ENCODE measurements at places on chromosomes 5 and 9.
A peak's percentile ranks its signal among the peaks of the same experiment; 100 is the strongest.

- H3K27me3 ChIP-seq, result no peaks in the 10 kb centered on the region
- H3K4me1 ChIP-seq, result peaks cover 31% of the 10 kb centered on the region
- DNase-seq, result no peak
- no peaks in the 10 kb centered on the region for H3K36me3 ChIP-seq
- H3K4me3 ChIP-seq, result no peak overlapping the region
Observed at GRCh38 chr5:76371960-76372322, 31.1 kb upstream of the IQGAP2 start.

- H3K36me3 ChIP-seq, result peaks cover 33% of the 10 kb centered on the region
- peak overlapping the region; percentile 35 for H3K27ac ChIP-seq
- no peak for DNase-seq
- H3K4me1 ChIP-seq, result peaks cover 1% of the 10 kb centered on the region
Observed at GRCh38 chr9:32502464-32502863, 23.5 kb downstream of the RIGI start.

DNA sequence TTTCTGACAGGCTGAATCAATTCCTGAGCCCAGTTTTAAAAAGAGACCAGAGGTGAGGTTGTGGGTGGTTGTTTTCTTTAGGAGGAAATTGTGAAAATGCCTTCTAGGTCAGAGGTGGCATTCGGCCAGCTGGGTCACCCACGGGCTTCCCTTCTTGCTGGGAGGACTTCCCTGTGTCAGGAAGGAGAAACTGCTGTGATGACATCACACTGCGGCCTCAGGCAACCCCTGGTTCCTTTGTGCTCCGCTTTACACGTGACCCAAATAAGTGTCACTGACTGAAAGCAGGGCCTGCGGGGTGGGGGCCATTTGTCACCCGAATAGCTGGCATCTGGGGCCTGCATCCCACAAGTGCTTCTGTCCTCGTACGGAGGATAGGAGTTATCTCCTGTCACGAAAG, 39.7 kb downstream of the FABP6 start:
- no peak for DNase-seq
- H3K36me3 ChIP-seq, result no peaks in the 10 kb centered on the region
- H3K4me1 ChIP-seq, result peaks cover 5% of the 10 kb centered on the region
- H3K27me3 ChIP-seq, result peaks cover 3% of the 10 kb centered on the region
- no peak overlapping the region for H3K4me3 ChIP-seq

DNA sequence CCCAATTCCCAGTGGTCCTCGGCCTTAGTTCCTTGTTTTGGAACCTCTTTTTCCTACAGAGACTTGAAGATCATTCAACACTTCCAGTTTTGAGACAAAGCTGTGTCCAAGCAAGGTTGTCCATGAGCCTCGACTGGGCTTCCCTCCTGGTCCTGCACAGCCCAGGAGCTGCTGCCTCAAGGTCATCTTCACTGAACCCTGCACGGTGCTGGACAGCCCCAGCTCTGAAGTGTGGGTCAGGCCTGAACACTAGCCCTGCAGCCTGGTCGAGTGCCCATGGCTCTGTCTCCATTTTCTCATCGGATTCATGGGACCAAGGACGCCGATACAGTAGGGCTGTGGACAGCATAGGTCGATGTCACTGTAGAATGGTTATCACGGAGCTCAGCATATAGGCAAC, 68.0 kb upstream of the NFIL3 start:
- no peaks in the 10 kb centered on the region for H3K36me3 ChIP-seq
- no peak overlapping the region for H3K4me3 ChIP-seq
- DNase-seq, result no peak
- peaks cover 3% of the 10 kb centered on the region for H3K4me1 ChIP-seq
- H3K27me3 ChIP-seq, result peaks cover 42% of the 10 kb centered on the region

- DNase-seq, result no peak
- no peaks in the 10 kb centered on the region for H3K4me1 ChIP-seq
- no peak overlapping the region for H3K4me3 ChIP-seq
- no peaks in the 10 kb centered on the region for H3K36me3 ChIP-seq
- H3K27ac ChIP-seq, result no peak overlapping the region
- H3K27me3 ChIP-seq, result no peaks in the 10 kb centered on the region
Observed at GRCh38 chr9:118170032-118170955, 466.1 kb downstream of the TLR4 start.

- H3K36me3 ChIP-seq, result no peaks in the 10 kb centered on the region
- no peak overlapping the region for H3K27ac ChIP-seq
- no peaks in the 10 kb centered on the region for H3K27me3 ChIP-seq
- DNase-seq, result no peak
- no peaks in the 10 kb centered on the region for H3K4me1 ChIP-seq
Observed at GRCh38 chr5:21615195-21615765, 1237.9 kb downstream of the CDH12 start.

GRCh38 chr9:36748322-36748899, 175.7 kb downstream of the MELK start:
- no peak overlapping the region for H3K4me3 ChIP-seq
- H3K27ac ChIP-seq, result no peak overlapping the region
- peaks cover 57% of the 10 kb centered on the region for H3K27me3 ChIP-seq
- peak; percentile 36 for DNase-seq
- no peaks in the 10 kb centered on the region for H3K4me1 ChIP-seq
- H3K36me3 ChIP-seq, result no peaks in the 10 kb centered on the region

GRCh38 chr9:136055715-136056545, 39.2 kb downstream of the NACC2 start:
- peaks cover 20% of the 10 kb centered on the region for H3K4me1 ChIP-seq
- H3K27ac ChIP-seq, result no peak overlapping the region
- no peak overlapping the region for H3K4me3 ChIP-seq
- peak; percentile 24 for DNase-seq
- no peaks in the 10 kb centered on the region for H3K36me3 ChIP-seq

GRCh38 chr5:159768243-159768642, 148.0 kb upstream of the ADRA1B start:
- no peak overlapping the region for H3K27ac ChIP-seq
- no peak for DNase-seq
- H3K4me3 ChIP-seq, result no peak overlapping the region
- peaks cover 21% of the 10 kb centered on the region for H3K27me3 ChIP-seq
- H3K36me3 ChIP-seq, result no peaks in the 10 kb centered on the region

DNA sequence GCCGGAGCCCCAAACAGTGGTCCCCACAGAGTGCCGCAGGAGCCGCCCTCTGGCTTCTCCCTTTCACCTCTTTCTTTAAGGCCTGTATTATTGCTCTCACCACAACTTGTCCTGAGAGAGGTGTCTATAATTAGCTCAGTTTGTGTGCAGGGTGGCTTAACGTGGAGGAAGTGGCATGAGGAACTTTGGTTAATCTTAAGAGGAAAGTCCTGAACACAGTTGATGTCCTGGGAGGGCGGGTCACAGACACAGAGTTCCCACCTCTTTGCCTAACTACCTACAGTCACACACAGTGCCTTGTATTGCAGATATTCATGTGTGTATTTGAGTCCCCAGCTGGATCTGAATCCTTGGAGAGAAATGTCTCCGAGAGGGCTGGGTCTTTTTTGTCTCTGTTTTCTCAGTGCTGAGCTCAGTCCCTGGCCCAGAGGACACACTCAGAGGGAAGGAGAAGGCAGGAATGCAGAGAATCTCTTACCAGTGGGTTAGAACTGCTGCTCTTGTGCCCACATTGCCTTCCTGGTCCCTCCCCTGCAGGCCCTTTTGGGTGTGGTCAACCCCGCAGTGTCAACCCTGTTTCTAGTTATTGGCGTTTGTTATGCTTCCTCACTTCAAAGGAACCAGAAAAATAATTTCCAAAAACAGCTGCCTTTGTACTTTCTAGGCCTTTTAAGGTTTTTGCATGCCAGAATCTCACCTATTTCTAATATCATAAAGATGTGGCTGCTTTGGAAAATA, 392.5 kb downstream of the KDM4C start:
- no peak overlapping the region for H3K4me3 ChIP-seq
- no peaks in the 10 kb centered on the region for H3K27me3 ChIP-seq
- peaks cover 57% of the 10 kb centered on the region for H3K36me3 ChIP-seq
- no peak for DNase-seq
- peak overlapping the region; percentile 67 for H3K27ac ChIP-seq

DNA sequence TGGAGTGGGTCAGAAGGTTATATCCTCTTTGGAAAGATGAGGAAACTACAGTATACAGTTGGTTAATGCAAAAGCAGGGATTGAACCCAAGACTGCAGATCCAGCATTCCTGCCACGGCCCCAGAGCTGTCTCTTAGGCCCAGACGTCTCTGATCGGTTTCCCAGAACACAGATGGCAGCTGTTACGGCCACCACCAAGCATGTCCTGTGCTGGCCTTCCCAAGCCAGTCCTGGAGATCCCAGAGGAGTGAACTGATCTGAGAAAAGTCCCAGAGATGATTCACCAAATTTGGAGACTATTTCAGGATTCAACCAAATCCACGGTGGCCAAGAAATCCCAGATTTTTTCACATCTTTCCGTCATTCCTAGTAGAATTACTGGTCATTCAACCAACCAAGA, 20.1 kb downstream of the TNIP1 start:
- H3K36me3 ChIP-seq, result peaks cover 99% of the 10 kb centered on the region
- H3K4me1 ChIP-seq, result peaks cover 76% of the 10 kb centered on the region
- DNase-seq, result no peak
- H3K27ac ChIP-seq, result peak overlapping the region; percentile 95
- no peaks in the 10 kb centered on the region for H3K27me3 ChIP-seq

DNA sequence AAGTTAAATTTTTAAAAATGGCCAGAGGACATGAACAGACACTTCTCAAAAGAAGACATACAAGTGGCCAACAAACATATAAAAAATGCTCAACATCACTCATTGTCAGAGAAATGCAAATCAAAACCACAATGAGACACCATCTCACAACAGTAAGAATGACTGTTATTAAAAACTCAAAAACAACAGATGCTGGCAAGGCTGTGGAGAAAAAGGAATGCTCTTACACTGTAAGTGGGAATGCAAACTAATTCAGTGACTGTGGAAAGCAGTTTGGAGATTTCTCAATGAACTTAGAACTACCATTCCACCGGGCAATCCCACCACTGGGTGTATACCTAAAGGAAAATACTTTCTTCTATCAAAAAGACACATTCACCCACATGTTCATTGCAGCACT, 168.5 kb upstream of the PIK3R1 start:
- H3K27me3 ChIP-seq, result peaks cover 6% of the 10 kb centered on the region
- H3K4me3 ChIP-seq, result no peak overlapping the region
- DNase-seq, result no peak
- no peaks in the 10 kb centered on the region for H3K4me1 ChIP-seq

DNA sequence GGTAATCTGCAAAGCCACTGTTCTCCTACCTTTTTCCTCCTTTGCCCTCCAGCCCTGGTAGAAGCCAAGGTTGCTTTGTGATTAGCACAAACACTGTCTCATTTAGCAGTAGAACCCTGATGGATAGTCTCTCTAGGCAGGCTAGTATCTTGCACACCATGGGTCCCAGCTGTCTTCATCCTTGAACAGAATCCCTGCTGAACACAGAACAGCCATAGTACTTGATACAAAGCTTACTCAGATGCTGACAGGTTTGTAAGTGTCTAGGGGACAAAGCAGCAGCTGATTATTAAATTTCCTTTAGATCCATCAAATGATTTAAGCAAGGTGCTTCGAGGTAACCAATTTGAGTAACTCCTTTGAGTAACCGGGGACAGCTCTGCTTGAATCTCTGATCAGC, 163.7 kb upstream of the PPP1R2B start:
- no peak for DNase-seq
- H3K27me3 ChIP-seq, result peaks cover 54% of the 10 kb centered on the region
- no peak overlapping the region for H3K27ac ChIP-seq
- H3K36me3 ChIP-seq, result no peaks in the 10 kb centered on the region

GRCh38 chr5:71973563-71973962, 133.7 kb upstream of the MAP1B start:
- H3K4me3 ChIP-seq, result no peak overlapping the region
- peaks cover 12% of the 10 kb centered on the region for H3K27me3 ChIP-seq
- no peaks in the 10 kb centered on the region for H3K36me3 ChIP-seq
- no peak for DNase-seq
- H3K4me1 ChIP-seq, result no peaks in the 10 kb centered on the region
- H3K27ac ChIP-seq, result no peak overlapping the region

- no peak for DNase-seq
- no peaks in the 10 kb centered on the region for H3K27me3 ChIP-seq
- no peak overlapping the region for H3K4me3 ChIP-seq
- H3K36me3 ChIP-seq, result peaks cover 22% of the 10 kb centered on the region
Observed at GRCh38 chr5:153987301-153987700, 51.4 kb downstream of the FAM114A2 start.

- H3K4me3 ChIP-seq, result peak overlapping the region; percentile 94
- peaks cover 42% of the 10 kb centered on the region for H3K4me1 ChIP-seq
- no peaks in the 10 kb centered on the region for H3K27me3 ChIP-seq
- H3K27ac ChIP-seq, result peak overlapping the region; percentile 98
- no peak for DNase-seq
- H3K36me3 ChIP-seq, result peaks cover 58% of the 10 kb centered on the region
Observed at GRCh38 chr5:73564018-73564417, 1.4 kb downstream of the ANKRA2 start.

DNA sequence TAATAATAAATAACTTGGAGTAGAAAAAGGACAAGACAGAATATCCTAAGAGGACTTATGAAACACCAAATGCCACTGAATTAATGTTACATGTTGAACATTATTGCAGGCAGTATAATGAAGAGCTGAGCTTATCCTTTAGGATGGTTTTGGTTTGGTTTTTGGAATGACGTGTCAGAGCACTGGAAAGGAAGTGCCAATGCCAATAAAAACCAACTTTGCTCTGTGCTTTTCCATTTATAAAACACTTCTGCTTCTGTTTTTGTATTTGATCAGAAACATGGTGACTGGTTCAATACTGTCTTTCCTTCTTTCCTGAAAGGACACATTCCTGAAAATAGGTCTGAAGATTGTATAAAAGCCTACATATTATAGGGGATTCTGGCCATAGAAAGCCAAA, 4.2 kb downstream of the MEGF10 start:
- H3K4me3 ChIP-seq, result no peak overlapping the region
- no peak for DNase-seq
- H3K4me1 ChIP-seq, result peaks cover 16% of the 10 kb centered on the region
- H3K36me3 ChIP-seq, result no peaks in the 10 kb centered on the region

- H3K27me3 ChIP-seq, result no peaks in the 10 kb centered on the region
- no peak for DNase-seq
- no peak overlapping the region for H3K27ac ChIP-seq
- H3K4me3 ChIP-seq, result no peak overlapping the region
- no peaks in the 10 kb centered on the region for H3K36me3 ChIP-seq
- H3K4me1 ChIP-seq, result no peaks in the 10 kb centered on the region
Observed at GRCh38 chr5:82142928-82143577, 135.1 kb downstream of the RPS23 start.

DNA sequence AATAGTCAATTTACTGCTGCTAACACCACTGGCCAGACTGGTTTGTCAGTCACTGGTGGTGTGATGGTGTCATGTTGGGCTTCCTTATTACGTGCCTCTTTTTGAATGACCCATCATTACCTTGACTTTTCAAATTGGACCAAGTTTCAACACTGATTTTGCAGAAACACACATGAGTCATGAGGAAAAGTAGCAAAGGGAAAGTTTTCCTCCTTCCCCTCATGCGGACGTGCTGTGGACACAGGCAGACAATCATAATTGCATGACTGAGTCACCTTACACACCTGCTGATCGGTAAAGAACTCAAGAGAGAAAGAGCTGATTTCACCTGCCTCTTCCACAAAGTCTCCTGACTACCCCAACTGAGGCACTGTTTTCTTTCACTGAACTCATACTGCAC, 324.5 kb downstream of the ARRDC3 start:
- no peak overlapping the region for H3K27ac ChIP-seq
- DNase-seq, result no peak
- H3K36me3 ChIP-seq, result no peaks in the 10 kb centered on the region
- H3K27me3 ChIP-seq, result peaks cover 55% of the 10 kb centered on the region
- H3K4me1 ChIP-seq, result peaks cover 36% of the 10 kb centered on the region
- no peak overlapping the region for H3K4me3 ChIP-seq

Measured in activated T-cell treated with anti-CD3 and anti-CD28 coated beads, Interleukin-2, amount 50 U/mL, for 24 hours (primary cell).